ENCODE measurements at places on chromosomes 4 and X.

- no peak for DNase-seq
Measured at GRCh38 chr4:113882668-113883067, 96.8 kb downstream of the ARSJ start.

DNA sequence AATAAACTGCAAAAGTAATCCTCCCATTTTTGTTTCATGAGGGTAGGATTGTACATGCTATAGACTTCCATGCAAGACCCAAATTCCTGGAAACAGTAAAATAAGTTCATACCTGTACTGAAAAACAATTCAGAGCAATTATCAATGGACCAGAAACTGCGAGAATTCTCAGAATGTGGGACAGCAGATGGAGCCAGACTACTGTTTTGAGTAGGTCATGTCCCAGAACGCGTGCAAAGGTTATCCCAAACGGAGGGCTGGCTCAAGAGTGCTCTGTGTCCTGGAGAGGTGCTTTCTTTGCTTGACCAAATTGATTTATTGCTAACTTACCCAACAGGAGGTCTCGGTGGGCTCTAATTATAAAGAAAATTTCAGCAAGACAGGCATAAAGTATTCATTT lies 1.7 kb upstream of the MAGEH1 start:
- no peak for DNase-seq

DNA sequence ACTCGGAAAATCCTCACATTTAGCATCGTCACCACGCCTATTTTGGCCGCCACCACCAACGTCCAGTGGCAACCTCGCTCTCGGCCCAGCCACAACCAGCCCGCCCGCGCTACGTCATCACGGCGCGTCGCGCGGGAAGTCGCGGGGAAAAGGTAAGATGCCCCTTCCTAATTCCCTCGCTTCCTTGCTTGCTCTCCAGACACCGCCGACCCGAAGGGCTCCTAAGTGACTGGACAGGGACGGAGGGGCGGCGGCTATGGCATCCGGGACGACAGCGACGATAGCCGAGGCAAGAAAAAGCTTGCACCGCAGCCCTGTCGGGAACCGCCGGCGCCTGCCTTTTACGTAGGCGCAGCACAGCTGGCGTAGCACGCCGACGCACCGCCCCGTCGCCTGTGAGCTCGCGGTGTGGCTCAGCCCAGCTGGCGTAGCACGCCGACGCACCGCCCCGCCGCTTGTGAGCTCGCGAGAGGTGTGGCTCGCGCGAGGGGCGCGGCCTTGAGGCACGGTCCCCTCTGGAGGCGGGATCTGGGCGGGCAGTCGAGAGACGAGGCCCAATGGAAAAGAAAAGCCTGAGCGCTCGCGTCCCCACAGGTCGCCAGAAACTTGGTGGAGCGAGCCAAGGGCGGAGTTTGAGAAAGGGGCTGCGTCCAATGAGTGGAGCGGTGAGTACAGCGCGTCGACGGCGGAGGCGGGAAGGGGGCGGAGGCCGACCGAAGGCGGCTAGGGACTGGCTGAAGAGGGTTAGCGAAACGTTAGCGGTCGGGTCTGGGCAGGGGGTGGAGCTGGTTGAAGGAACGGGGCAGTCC lies at the start of gene HDAC6:
TSS of gene HDAC6 (plus strand) at position 788 of the 809 bp plus-strand sequence. CDS start 626 bp downstream, outside the sequence.
- peak; percentile 78 for DNase-seq

DNA sequence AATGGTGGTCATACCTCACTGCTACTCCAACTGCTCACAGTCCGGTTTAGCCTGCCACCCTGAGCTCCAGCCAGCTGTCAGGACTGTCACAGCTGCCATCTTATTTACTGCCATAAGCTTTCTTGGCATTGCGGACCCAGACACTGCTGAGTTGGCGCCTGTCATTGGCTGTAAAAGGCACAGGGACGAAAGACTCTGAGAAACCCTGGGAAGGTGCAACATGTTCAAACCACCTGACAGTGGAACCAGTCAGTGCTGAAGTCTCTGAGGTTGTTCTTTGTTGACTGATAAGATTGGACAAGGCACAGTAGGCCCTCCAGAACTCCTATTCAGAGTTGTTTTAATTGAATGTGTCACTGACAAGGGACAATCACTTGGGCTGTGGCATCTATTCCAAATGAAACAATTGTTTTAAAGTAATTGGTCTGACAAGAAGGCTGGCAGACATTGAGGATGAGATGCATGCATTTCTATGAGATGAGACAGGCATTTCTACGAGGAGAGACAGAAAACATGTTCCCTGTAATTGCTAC lies 927.8 kb downstream of the STPG2 start:
- no peak for DNase-seq

- DNase-seq: no peak
Measured at GRCh38 chr4:56880572-56880971, 27.1 kb upstream of the REST start.

DNA sequence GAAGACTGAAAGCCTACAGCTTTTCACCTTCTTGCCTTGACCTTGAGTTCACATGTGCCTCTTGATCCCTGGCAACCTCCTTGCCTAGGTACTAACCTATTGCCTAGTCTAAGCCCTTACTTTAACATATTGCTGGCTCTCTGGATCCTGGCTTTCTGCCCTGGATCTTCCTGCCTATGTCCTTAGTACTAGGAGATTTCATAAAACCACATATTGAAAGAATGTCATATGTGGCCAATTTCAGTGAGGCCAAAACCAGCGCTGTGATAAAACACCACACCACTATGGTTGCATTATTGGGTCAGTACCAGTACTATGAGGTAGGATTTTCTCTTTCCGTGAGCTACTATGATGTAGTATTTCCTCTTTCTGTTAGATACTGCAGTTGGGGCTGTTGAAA lies 80.4 kb downstream of the CT47B1 start:
- DNase-seq: no peak

DNA sequence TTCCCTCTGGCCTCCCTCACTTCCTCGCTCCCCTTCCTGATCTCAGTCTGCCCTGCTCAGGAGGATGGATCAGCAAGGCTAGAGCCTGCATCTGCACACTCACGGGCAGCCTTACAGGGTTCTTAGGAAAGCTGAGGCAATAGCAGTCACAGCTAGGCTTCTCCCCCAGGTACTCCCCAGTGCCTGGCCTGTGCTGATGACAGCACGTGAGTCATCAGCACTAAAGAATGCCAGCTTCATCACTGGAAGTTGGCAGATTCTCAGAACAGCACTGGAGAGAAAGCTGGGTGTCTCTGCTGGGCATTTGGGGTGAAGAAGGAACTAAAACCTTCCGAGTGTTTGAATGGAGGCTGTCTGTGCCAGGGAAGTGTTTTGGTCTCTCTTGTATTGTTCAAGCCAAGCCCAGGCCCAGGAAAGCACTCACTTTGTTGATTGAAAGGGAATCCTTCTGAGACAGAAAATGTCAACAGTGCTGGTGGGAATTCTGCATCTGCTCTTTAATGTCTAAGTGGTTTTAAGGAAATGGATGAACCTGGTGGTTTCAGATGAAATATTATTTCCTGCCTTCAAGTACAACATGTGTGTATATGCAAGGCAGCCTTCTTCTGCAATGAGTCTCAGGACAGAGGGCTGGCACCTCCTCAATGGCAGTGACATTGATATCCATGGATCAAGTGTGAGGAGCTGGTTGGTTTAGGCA lies 73.0 kb upstream of the SCOC start:
- no peak for DNase-seq

- DNase-seq: no peak
Measured at GRCh38 chr4:174874898-174875297, 43.3 kb upstream of the ADAM29 start.

DNA sequence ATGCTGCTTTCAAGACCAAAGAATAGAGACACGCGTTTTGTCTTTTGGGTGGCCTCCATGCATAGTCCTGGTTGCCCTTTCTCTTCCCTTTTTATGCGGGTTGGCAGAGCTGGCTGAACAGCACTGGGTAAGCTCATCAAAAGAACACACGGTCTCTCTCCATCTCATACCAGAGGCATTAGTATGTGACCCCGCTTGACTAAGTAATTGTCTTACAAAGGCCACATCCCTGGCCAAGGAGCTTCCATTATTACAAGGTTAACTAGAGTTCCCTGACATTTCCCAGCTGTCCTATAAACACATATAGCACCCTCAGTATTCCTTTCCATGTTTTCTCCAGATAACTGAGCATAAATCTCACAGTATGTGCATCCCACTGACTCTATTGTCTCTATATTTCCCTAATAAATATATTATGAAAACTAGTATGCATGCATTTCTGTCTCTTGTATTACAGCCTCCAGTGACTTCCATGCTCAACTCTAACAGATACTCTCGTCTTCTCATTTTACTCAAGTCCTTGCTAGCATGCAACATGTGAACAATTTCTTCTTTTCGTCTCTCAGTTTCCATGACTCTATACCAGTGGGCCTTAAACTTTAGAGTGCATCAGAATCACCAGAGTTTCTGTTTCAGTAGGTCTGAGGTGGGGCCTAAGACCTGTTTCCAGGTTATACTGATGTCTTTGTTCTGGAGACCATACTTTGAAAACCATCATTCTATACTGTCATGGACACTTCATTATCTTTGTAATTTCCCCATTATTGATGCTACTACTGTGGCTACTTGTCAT lies 247.7 kb upstream of the ARSJ start:
- DNase-seq: no peak

DNA sequence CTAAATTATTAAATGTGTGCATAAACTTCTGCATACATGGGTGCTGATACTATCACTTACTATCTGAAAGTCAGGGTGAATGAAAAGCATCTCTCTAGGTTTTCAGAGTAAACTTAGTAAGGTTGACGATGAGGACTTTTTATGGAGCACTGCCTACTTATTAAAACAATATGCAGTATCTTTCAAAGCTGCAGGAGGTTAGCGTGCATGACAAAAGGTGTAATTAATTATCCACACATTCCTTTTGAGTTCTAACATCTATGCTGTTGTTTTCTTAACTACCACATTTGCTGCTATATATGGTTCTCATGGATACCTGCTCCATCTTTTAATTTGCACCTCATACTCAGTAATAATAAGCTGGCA lies 256.2 kb downstream of the FSTL5 start:
- no peak for DNase-seq

GRCh38 chr4:177008836-177009501 lies 216.2 kb upstream of the VEGFC start:
- DNase-seq: no peak

DNA sequence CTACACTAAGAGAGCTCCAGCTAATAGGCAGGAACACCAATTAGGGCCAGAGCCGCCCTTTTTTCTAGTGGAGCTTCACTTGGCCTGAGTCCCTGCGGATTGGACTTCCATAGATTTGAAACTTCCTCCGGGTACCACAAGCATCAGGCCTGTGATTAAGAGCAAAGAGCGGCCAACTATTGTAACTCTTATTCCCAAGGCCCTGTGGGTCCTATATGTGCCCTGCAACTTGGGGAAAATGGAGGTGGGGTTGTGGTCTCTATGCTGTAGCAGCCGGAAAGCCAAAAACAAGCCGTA lies at the start of gene NCBP2L:
TSS of gene NCBP2L (plus strand) at position 198 of the 297 bp plus-strand sequence. CDS start 16,488 bp downstream, outside the sequence.
- DNase-seq: no peak

GRCh38 chr4:56909086-56909894 lies 1.6 kb downstream of the REST start:
- peak; percentile 25 for DNase-seq

GRCh38 chr4:19774690-19775256 lies 476.9 kb upstream of the SLIT2 start:
- DNase-seq: no peak

DNA sequence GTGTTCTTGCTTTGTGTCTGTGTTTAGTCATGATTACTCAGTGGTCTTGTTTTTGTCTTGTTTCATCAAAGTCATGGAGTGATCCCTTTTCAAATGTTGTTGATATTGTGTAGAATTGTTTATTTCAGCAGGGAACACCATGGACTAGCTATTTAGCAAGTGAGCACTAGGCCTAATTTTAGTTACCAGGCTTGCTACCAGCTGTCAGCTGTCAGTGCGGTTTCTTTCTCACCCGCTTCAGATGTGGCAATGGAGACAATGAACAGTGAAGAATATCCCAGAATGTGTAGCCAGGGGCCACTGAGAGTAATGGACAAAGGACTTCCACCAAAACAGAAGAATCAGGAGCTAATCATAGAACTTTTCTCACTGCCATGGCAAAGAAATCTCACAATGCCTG lies 432.8 kb upstream of the FMR1 start:
- no peak for DNase-seq

DNA sequence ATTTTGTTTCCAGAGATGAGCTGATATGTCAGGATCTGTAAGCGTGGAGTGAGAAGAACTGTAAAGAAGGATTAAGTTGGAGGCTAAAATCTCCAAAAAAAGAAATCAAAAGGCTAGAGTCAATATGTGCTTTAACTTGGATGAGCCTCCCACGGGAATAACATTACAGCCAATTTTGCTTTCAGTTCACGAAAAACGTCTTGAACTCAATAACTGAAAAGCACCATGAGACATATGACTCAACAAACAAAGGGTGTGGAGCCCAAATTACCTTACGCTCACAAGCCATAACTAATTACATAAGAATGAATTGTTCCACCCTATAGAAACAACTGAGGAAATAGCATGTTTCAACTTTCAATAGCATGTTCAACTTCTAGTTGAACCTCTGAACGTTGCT lies 22.3 kb downstream of the TMPRSS11D start:
- no peak for DNase-seq

GRCh38 chr4:77990456-77990855 lies 66.7 kb upstream of the FRAS1 start:
- no peak for DNase-seq

- no peak for DNase-seq
Measured at GRCh38 chrX:139826065-139827044, 106.5 kb downstream of the ATP11C start.

DNA sequence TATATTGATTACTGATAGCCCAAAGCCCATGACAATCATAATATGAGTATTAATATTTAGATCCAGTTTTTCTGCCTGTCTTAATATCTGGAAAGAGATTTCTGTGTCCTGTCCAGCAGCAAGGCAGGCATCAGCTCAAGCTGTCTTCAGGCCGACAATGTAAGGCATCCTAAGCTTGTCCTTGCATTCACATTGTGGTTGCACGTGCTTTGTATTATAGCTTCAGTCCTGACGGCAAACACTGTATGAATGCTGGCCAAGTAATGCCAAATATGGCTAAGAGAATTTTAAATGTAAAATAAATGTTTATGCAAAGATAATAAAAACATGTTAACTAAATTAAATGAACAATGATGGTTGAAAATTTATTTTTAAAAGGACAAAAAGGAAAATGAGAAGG lies 255.7 kb upstream of the RPS6KA3 start:
- DNase-seq: no peak

GRCh38 chr4:159026329-159026728 lies 76.5 kb upstream of the RAPGEF2 start:
- no peak for DNase-seq

DNA sequence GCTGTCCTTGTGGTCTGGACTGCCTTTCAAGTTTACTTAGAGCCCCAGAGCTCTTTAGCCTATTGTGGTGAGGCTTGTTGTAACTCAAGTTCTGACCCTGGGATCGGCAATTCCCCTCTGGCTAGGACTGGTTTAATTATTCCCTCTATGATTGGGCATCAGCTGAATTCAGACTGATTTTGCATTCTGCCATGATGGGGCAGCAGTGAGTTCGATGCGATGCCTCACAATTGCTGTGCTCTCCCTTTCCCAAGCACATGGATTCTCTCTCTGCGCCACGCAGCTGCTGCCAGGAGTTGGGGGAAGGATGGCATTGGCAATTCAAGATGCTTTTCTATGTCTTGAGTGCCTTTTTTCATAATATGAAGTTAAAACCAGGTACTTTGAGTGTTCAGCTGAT lies 327.8 kb upstream of the CXorf51B start:
- no peak for DNase-seq

GRCh38 chrX:27307546-27307945 lies 155.6 kb downstream of the PPP4R3C start:
- no peak for DNase-seq
